Stimulated activated CD4-positive, alpha-beta T cell treated with anti-CD3 and anti-CD28 coated beads, Interleukin-1b, Interleukin-23, amount 100 ng/mL, for 4 hours (primary cell): ENCODE measurements at places on chromosomes 2 and 18.

DNA sequence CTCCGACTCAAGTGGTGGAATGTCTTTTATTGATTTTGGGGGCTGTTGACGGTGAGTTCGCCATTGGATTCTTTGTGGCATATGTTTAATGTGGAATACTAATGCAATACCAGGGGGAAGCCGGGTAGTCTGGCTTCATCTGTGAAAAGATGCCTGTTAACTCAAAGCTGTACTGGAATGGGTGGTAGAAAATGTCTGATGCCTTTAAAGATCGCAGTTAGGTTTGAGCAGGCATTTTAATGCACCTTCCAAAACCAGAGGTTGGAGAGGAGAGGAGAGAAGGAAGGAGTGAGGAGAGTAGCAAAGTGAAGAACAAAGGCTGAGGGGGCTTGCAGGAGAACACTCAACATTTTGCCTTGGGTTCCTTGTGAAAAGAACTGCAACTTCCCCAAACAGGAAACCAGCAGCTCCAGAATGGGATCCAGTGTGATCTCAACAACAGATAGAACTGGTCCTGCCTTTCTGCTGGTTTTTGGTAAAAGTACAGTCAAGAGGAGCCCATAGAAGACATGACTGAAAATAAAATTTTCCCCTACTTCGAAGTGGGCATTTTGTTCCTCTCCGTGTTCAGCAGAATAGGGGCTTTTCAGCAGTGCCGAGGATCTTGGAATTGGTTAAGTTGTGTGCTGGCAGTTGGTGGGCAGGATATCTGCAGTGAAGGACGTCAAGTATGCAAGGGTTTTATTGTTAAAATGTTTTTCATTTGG is 1.5 kb downstream of the ZNF532 start:
- DNase-seq = no peak

- no peak for DNase-seq
These were observed 9.9 kb downstream of the CCT7 start for GRCh38 chr2:73243884-73244570.

DNA sequence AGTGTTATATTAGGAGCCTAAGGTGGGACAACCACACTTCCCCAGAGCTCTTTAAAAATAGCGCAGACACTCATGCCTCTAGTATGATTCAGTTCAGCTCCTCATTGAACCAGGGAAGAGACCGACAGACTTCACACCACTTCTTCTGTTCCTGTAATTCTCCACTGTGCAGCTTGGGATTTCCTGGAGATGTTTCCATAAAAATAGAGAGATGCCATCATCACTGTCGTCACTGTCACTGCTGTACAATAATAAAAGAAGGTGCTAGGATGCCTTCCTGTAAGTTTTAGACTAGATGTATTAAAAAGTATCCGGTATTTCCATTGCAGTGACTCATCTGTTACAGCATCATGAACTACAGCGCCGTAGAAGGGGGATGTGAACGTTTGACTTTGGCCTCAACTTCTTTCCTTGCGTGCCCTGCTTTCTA is 110.9 kb downstream of the FAM210A start:
- DNase-seq = no peak

GRCh38 chr2:145273840-145274239 is 753.9 kb upstream of the ZEB2 start:
- no peak for DNase-seq
